ENCODE measurements at places on chromosomes 13 and 19.
A peak's percentile ranks its signal among the peaks of the same experiment; 100 is the strongest.

DNA sequence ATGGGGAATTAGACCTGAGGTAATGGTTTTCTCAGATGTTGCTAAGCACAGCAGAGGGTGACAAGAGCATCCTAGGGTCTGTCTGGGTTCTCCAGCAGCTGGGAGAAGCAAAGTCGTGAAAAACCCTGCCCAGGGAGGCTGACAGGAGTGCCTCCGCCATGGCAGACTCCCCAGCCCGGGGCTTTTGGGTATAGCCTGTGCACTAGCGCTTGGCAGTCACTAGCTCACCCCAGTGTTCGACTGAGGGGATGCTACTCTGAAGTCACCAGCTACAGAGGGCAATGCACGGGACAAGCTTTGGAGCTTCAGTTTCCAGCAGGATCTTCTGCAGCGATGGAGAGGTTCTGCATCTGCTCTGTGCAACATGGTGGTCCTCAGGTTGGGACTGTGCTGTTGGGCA, 87.5 kb downstream of the ING1 start:
- DNase-seq, result no peak

- no peak for DNase-seq
Measured at GRCh38 chr19:3176715-3177501, 1.7 kb upstream of the S1PR4 start.

GRCh38 chr19:18373407-18373891, 12.5 kb upstream of the GDF15 start:
- no peak for DNase-seq

DNA sequence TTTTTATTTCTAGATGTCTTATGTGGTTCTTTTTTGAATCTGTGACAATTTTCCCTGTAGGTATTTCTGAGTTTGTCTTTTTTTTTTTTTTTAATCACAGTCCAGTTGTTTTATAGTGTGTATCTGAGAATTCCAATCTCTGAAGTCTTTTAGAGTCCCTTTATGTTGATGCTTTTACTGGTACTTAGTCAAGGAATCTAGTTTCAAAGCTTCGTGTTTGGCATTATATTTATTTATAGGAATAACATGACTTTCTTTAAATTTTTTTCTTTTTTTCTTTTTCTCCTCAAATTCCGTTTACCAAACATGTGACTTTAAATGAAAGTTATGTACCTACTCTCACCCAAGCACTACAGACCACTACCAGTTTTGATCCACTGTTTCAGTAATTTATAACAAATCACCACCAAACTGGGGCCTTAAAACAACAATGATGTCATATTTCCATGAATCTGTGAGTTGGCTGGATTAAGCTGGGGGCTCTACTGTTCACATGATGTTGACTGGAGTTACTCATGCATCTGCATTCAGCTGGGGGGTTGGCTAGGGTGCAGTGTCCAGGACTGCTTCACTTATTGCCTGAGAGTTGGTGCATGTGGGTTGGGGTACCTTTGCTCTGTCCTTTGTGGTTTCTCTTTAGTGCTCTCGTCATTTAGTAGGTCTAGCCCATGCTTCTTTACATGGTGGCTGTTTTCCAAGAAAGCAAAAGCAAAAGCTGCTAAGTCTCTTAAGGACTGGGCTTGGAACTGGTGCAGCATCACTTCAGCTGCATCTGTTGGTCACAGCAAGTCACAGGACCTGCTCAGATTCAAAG, 22.3 kb downstream of the KCTD4 start:
- DNase-seq, result no peak

GRCh38 chr13:97627566-97627965, 193.6 kb downstream of the RAP2A start:
- peak; percentile 31 for DNase-seq

All from uterus (tissue), 4 donors.